ENCODE measurements at places on chromosomes 2 and 18.

- DNase-seq: no peak
Observed at GRCh38 chr18:60910534-60910933, 422.7 kb upstream of the CDH20 start.

DNA sequence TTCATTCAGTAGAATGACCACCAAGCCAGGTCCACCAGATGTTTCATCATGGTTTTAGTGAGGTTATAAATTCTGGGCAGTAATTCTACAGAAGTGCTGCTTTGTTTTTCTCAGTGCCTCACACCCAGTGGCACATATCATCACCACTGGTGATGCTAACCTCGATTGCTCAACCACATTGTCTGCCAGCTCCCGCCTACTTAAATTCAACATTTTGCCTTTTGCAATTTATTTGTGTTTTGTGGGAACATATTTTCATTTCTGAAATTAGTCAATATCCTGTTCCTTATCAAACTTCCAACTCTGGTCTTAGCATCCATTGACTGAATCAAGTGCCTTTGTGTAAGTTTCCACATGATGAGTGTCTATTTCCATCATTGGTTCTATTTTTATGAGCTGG lies 62.3 kb upstream of the TMEM178A start:
- no peak for DNase-seq

DNA sequence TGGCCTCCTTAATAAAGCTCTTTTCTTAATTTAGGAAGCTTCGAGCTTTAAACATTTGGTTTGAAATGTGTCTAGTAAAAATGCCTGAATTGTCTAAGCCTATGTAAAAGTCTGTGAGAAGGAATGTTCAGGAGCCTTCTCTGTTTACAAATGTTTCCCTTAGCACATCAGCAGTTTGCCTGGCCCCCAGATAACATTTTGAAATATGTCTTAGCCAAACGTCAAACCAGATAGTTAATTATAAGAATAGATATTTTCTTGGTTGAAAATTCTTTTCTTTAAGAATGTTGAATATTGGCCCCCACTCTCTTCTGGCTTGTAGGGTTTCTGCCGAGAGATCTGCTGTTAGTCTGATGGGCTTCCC lies 498.6 kb downstream of the CCDC85A start:
- DNase-seq: no peak

DNA sequence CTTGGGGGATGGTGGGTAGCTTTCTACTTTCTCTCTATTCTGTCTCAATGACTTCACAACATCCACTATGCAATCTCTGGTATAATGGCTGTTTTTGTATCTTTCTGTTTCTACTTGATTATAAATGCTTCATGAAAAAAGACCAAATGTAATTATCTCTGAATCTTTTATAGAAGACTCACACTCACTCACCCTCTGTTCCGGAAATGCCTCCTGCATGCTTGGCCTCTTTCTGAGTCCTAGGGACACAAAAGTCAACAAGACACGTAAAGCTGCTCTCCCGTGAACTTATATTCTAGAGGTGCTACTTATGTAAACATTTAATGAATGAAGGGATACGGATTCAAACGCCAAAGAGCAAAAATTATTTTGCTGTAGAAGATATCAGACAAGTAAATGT lies 502.2 kb upstream of the SOX11 start:
- DNase-seq: no peak

DNA sequence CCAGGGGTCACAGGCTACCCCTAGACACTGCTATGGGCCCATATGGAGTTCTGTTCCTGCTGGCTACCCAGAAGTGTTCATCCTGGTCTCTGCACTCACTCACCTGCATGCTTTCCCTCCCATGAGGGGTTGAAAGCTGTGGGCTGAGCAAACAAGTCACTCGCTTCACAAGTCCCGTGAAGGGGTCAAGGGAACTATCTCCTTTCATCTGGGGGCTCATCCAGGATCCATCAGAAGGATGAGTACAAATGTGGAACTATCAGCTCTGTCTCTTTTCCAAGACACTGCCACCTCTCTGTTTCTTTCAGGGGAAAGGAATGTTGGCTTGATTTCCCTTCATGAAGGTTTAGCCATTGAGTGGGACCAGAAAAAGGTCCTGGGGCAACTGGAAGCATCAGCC lies 21.7 kb downstream of the SULT1C4 start:
- DNase-seq: no peak

- DNase-seq: no peak
Observed at GRCh38 chr2:164746713-164747112, 94.9 kb downstream of the COBLL1 start.

DNA sequence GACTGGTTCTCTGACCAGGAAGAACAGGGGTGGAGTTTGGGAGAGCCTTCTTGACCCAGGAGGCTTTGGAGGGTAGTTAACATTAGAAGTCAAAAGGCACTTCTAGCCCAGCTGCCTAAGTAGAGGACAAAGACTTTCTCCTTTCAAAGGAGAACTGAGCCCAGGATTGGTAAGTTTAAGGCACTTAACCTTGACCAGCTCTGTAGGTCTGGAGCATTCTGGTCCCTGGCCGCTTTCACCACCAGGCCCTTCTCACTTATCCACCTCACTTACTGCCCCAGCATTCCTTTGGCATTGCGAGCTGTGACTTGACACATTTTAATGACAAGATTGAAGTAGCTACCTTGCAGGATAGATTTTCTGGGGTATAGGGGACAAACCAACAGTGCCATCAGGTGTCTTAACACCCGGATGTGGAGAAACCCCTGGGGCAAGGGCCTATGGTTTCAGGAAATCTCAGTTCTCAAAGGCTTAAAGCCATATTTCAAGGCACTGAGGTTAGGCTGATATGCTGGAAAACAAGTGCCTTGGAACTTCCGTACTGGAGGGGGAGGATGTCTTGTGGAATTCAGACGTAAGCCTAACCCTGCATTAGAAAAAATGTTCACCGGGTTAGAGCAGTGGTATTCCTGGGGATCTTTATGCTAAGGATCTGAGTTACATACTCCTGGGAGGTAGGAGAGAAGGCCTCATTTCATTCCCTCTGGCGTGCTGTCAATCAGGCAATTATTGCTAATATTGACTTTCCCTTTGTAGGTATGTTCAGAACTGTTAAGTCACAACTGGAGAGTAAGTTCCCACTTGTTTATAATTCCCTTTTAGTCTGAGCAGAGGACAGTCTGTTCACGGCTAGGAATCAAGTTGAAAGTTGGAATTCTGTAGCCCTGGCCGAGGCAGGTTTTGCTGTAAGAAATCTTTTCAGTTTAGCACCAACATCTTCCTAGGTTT lies 4.3 kb downstream of the C2orf68 start:
- DNase-seq: no peak

- DNase-seq: no peak
Observed at GRCh38 chr18:44709307-44710126, 28.8 kb downstream of the SETBP1 start.

DNA sequence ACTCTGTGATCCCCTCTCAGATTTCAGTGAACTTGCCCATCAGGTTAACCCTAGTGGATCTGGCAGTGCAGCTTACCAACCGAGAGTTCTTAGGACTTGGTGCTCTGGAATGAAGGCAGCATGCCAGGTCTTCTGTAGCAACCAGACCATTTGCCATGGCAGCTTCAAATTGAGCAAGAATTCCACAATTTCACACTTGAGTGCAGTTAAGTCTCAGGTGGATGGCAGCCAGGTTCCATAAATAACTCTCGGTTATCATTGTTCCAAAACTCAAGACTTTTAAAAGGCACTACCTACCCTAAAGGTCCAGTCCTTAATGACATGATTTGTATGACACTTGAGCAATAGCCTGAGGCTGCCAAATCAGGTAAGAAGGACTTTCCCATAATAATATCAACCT lies 48.1 kb downstream of the GALNT3 start:
- DNase-seq: no peak

GRCh38 chr2:96103187-96103601 lies 13.2 kb downstream of the ADRA2B start:
- DNase-seq: peak; percentile 1

GRCh38 chr2:104944495-104944894 lies 90.6 kb downstream of the POU3F3 start:
- DNase-seq: no peak

DNA sequence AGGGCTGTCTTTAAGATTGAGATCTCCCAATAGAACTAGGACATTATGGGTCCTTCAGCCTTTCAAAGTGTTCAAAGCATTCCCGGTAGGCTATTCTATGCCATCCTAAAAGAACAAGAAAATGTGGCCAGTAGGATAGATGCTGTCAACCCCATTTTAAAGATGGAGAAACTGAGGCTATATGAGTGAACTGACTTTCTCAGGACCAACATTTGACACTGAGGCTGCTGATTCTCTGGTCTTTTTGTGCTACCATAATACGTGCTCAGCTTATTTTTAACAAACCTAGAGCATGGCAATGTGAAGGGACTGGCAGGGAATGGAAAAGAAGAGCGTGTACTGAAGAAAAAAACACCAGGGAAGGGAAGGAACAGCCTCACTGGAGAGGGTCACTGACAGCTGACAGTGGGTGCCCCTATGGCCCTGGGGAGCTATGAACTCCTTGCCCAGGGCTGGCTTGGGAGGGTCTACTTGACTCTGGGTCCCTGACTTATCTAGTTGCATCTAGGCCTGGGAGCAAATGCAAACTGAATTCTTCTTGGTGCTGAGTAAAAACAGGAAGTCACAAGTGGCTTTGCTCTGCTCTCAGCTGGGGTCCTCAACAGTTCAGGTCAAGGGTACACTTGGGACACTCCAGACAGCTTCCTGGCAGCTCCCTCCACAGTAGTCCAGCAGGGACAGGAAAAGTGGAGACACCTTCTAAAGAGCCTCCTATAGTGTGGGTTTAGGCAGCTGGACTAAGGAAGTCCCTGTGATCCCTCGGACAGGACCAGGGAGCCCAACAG lies 2.3 kb downstream of the CYRIA start:
- DNase-seq: no peak

GRCh38 chr2:198146346-198146940 lies 342.1 kb downstream of the PLCL1 start:
- no peak for DNase-seq

GRCh38 chr2:222360146-222360545 lies 61.3 kb upstream of the PAX3 start:
- no peak for DNase-seq

GRCh38 chr2:23625726-23626125 lies 240.7 kb downstream of the KLHL29 start:
- no peak for DNase-seq

- DNase-seq: no peak
Observed at GRCh38 chr2:118148133-118148532, 59.9 kb downstream of the INSIG2 start.

DNA sequence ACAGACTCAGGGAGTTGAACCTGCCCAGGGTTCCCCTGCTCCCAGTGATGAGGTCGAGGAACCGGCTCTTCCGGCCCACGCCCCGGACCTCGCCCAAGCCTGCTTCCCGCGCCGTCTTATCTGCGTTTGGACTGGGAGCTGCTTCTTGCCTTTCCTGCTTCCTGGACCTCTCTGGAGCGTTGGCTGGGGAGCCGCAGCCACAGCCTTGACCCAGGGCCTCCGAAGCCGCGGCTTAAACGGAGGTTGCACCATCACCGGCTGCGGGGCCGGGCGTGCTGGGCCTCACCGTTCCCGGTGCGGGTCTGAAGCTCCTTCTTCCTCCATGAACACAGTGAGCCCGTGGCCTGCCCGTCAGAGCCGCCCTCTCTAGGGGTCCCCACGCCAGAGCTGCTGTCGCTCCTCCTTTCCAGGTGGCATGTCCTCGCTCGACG lies 13.3 kb downstream of the NTSR2 start:
- no peak for DNase-seq

DNA sequence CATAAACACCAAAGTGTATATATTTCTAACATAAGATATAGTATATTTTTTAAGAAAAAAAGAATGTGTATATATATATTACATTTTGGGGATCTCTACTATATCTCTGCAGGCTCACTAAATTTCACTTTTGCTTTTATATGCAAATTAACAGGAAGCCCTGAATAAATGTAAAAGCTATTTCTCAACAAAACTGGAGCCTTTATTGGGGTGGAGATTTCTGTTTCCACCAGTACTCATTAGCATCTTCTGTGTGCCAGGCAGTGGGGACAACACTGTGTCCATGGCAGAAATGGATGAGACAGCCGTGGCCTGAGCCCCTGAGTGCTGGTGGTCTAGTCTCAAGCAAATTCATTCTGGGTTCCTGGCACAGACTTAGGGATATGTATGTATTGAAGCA lies 41.3 kb downstream of the C18orf63 start:
- DNase-seq: no peak

- no peak for DNase-seq
Observed at GRCh38 chr2:46042711-46043110, 254.5 kb upstream of the EPAS1 start.

DNA sequence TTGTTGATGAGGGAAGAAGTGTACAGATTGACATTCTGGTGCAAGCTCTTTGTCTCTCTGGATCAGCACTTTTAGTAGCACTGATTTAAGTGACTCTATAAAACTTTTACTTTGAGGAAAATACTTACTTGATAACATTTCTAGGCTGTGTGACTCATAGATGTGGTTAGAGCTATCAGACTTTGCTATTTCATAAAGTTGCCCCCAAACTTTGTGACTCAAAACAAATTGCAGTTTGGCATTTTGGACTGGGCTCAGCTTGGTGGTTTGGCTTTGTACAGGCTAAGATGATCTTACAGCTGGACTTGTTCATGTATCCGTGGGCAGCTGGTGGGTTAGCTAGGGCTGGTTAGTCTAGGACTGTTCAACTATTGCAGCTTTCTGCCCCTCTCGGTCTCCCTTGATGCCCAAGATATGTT lies 42.1 kb upstream of the GLS start:
- DNase-seq: peak; percentile 52

GRCh38 chr2:240685771-240686371 lies 3.2 kb upstream of the AQP12B start:
- no peak for DNase-seq

GRCh38 chr2:225612636-225613035 lies 213.1 kb downstream of the NYAP2 start:
- no peak for DNase-seq

DNA sequence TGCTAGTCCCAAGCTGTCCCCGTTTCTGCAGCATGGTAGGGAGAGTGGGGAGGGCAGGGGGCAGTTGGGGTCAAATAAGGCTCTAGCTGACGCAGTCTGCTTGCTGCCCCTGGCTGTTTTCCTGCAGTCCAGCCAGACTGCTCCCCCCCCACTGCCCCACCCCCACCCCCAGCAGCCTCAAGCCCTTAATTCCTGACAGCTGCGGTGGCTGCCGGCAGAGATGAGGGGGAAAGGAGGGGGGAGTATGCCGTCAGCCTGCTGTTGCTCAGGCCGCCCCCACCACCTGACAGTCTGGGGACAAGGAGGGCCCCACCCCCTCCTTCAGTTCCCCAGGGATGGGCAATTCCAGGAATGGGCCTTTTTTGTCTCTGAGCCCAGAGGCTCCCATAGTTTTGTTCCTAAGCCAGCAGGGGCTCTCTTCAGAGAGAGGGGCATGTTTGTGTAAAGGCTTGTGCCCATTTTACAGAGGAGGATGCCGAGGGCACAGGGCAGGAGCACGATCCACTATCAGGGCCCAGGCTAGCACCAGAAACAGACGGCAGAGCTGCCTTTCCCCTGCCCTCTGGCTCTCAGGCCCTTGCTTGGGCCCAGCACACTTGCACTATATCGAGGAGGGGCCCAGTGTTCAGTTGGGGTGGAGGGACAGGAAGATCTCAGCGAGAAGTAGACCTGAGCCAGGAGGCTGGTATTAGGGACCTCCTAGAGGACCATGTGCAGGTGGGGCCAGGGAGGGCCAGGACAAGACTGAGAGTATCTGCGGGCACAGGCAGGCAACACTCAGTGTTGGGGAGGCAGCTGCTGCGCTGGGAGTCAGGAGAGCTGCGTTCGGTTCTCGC lies 1.5 kb upstream of the WNT10A start:
- no peak for DNase-seq

- DNase-seq: no peak
Observed at GRCh38 chr2:69789772-69790600, 39.5 kb upstream of the GMCL1 start.
